ENCODE measurements at places on chromosomes 2 and 18.

- DNase-seq = no peak
Measured at GRCh38 chr2:135317375-135317774, 213.6 kb downstream of the ZRANB3 start.

GRCh38 chr2:176018708-176019107 is 16.6 kb upstream of the LNPK start:
- DNase-seq = no peak

- no peak for DNase-seq
Measured at GRCh38 chr18:59904011-59904601, 4.3 kb downstream of the PMAIP1 start.

DNA sequence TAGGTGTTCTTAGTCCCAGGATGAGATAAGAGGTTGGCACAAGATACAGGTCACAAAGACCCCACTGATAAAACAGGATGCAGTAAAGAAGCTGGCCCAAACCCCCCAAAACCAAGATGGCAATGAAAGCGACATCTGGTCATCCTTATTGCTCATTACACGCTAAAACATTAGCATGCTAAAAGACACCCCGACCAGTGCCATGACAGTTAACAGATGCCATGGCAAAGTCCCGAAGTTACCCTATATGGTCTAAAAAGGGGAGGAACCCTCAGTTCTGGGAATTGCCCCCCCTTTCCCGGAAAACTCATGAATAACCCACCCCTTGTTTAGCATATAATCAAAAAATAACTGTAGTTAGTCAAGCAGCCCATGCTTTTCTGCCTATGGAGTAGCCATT is 251.1 kb downstream of the SLC4A3 start:
- DNase-seq = no peak

DNA sequence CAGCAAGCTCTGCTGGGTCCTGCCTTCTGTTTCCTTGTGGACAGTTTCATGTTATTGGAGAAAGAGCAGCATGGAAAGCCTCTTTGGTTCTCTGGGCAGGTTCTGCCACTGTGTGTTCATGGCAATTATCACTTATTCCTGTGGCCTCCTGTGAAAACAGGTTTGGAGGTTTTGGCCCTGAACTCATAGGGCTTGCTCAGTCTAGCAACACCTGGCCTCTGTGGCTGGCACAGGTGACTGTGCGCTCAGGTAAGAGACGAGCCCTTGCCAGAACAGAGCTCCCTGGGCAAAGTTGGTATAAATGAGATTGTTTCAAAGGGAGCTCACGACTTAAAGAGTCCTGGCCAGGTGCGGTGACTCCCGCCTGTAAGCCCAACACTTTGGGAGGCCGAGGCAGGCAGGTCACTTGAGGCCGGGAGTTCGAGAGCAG is 5.7 kb downstream of the CEP68 start:
- DNase-seq = no peak

DNA sequence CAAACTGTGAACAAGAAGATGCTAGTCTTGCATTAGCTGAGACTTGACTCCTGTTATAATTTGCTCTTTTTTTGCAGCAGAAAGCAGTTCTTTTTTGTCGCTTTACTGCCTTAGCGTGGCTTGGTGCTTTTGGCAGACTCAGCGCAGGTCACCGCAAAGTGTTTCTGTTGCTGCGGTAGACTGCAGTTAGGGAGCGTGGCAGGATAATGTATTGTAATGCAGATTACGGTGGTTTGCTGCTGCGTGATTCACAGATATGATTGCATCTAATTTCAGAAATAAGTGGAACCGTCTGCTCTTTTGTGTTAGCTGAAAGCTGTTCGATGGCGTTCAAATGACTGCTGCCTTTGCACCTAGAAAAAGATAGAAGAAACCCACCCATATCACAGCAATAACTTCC is 131.6 kb upstream of the SATB2 start:
- no peak for DNase-seq

GRCh38 chr2:7907041-7907440 is 774.8 kb upstream of the ID2 start:
- DNase-seq = no peak

DNA sequence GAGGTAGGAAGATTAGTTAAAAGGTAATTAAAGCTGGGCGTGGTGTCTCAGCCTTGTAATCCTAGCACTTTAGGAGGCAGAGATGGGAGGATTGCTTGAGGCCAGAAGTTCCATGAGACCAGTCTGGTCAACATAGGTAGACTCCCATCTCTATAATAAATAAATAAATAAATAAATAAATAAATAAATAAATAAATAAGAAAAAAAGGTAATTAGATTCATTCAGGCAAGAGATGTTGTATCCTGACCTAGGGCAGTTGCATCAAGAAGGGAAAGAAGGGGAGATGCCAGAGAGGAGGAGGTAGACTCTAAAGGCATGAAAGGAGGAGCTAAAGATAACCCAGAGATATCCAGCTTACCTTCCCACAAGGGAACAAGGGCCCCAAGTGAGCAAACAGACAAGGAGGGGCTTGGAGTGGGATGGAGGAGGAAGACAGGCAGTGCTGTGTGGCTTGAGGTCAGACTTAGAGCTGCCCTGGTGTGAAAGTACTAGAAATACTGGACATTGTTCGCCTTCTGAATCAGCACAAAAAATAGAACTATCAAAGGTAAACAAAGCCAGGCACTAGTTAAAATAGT is 7.4 kb upstream of the RAB1A start:
- DNase-seq = no peak

DNA sequence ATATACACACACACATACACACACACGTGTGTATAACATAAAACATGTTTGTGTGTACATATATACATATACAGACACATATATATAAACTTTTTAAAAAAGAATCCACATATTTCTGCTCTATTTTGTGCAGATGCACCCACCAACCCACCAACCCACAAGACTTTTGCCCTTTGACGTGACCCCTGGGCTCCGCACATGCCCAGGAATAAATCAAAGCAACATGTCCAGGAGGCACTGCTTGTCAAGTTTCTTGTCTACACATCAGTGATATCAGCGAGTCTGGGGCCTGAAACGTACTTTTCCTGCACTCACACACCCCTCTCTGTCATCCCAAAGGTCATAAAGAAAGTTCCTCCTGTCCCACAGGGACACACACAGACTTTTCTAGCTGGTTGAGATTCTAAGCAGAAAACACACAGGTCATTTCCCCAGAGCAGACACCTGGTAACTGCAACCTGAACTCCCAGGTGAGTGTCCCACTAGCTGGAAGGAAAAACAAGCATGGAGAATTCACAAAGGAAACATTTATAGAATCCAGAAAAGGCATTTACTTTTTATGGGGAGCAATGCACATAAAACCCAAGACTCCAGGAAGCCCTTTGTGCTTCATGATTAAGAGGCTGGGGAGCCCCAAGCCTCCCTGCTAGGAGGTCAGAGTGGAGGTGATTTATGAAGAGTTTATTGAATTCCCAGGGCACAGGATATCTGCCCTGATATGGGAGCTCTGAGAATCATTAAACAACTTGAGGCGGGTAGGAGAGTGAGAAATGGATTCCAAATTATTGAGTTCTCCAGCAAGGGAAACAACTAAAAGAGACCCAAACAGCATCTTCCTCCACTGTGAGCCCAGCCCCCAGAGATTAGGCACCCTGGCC is 211.6 kb downstream of the MGAT5 start:
- no peak for DNase-seq

GRCh38 chr2:147847746-147848391 is 3.0 kb downstream of the ACVR2A start:
- DNase-seq = no peak

DNA sequence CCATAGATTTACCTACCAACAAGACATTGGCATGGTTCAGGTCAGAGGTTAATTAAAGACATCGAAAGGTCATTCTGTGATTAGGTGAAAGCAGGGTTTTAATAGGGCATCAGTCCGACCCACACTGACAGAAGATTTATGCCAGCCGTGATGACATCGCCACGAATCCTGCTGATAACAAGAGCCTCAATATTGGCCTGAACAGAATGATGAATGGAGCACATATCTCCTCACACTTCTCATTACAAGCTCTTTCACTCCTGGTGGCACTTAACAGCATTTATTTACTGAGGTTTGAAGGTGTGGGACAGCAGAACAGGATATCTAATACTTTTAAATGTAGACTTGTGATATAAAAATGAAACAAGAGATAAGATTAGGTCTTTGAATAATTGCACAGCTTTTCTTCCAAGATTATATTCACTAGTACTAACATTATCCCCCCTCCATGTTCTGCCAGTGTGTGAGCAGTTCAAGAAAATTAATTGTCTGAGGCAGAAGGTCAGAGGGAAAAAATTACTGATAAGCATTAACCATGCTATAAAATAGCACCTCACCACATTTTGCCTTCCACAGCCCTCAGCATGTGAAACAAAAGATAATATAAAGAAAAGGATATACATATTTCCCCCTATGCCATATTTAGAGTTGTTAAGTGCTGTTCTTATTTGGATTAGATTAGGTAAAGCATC is 23.1 kb upstream of the INSIG2 start:
- no peak for DNase-seq

DNA sequence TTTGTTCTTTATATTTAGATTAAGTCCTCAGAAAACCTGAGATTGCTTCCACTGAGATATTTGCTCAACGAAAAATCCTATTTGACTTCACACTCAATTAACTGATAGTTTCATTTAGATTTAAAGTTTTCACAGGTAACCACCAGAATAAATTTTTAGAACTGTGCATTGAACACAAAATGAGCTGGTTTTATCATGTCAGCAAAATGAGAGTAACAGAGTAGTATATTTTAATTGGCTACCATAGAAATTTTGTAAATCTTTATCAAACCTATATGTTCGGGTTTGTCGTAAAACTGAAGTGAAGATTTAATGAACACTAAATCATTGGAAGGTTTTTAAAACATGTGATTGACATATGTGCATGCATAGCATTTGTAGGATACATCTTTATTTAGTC is 32.7 kb upstream of the MFF start:
- no peak for DNase-seq

- no peak for DNase-seq
Measured at GRCh38 chr2:129255610-129256313, 723.7 kb upstream of the RAB6C start.

DNA sequence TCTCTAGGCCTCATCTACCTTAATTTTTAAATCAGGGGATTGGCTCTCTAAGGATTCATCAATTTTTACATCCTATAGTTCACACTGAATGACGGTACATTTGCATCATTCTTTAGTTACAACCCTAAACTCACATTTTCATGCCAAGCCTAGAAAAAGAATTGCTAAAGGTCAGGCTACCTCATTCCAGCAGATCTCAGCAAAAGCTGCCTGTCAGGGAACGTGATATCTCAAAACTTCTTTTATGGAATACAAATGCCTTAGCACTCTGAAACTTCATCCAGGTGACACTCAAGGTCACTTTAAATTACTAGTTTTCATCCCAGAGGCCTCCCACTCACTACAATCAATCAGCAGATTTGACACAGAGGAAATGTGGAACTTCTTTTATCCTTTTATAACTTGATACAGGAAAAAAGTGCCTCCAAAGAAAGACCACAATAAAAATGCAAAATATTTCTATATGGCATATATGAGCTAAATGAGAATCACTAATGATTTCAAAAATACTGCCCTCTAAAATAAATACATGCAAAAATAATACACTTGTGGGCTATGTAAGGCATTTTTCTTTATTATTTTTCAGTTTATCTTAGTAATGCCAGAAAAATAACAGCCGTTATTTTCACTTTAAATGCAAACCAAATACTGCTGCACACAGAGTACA is 91.5 kb downstream of the ARHGEF33 start:
- DNase-seq = no peak

GRCh38 chr18:42654556-42654955 is 460.9 kb downstream of the RIT2 start:
- peak; percentile 24 for DNase-seq

GRCh38 chr2:98452396-98453027 is 7.9 kb downstream of the INPP4A start:
- no peak for DNase-seq

DNA sequence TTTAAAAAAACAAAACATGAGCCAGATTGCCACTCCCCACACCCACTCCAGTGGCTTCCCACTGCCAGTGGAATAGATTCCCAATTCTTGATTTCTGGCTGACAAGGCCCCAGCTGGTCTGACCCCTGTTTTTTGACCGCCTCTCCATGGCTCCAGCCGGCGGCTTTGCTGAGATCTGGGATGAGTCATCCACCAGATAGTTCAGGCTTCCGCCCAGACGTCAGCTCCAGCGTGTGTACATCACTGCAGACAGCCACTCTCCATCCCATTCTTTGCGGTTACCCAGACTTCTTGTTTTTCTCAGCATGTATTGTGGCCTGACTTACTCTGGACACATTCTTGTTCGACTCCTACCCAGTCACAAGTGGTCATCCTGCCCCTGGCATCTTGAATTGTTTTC is 227.9 kb downstream of the GBX2 start:
- no peak for DNase-seq

- DNase-seq = no peak
Measured at GRCh38 chr2:102033750-102034682, 42.3 kb downstream of the IL1R2 start.

GRCh38 chr2:237056287-237056875 is 29.3 kb upstream of the COPS8 start:
- DNase-seq = no peak

GRCh38 chr2:69781321-69782248 is 39.7 kb downstream of the ANXA4 start:
- DNase-seq = no peak

GRCh38 chr2:180524499-180524898 is 455.9 kb upstream of the UBE2E3 start:
- DNase-seq = no peak

GRCh38 chr2:129240061-129240460 is 739.4 kb upstream of the RAB6C start:
- no peak for DNase-seq

DNA sequence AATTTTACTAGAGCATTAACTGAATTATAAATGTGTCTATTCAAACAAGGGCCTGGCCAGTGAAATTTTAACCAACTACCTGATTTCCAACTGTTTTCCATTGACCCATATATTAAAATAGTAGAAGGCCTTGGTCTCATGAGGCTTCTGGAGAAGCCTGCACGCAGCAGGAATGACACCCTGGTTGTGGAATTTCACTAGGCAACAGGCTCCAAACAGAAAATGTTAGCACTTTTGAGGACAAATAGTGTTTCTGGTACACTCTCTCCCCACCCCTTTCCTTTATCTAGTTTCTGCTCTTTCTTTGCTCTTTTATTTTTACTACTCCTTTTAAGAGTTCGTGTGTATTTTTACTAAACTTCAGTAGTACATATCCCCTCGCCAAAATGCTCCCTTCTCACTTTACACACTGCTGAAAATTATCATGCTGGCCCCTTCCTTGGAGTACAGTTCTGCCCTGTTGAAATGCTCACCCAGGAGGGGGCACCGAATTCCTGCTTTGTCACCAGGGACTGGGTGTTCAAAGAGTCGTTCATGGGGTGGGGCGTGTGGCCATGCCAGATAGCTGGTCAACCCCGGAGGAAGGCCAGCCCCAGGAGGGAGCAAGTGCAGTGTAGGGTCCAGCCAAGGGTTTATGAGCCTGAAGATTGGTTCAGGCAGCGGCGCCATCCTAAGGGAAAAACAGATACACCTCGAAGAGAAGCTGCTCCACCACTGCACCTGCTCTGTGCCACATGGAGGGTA is 22.1 kb upstream of the COL6A3 start:
- no peak for DNase-seq

GRCh38 chr2:191578031-191578430 is 99.9 kb upstream of the NABP1 start:
- DNase-seq = no peak

DNA sequence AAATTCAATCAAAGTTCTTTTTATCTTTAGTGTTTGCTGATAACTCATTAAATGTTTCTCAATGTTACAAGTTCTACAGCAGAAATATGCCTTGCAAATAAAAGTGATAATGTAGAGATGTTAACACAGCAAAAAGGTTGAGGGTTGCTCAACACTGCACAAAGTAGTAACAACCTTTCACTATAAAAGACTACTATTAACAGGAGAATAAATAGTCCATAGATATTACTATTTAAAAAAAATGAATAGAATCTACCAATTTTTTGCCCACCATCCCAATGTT is 378.1 kb downstream of the RBM43 start:
- DNase-seq = no peak

All from suppressor macrophage treated with lipopolysaccharide for 1 hour (primary cell).